ENCODE measurements at places on chromosomes 3 and 15.

GRCh38 chr3:177262396-177262795, 65.1 kb upstream of the TBL1XR1 start:
- no peak for DNase-seq

DNA sequence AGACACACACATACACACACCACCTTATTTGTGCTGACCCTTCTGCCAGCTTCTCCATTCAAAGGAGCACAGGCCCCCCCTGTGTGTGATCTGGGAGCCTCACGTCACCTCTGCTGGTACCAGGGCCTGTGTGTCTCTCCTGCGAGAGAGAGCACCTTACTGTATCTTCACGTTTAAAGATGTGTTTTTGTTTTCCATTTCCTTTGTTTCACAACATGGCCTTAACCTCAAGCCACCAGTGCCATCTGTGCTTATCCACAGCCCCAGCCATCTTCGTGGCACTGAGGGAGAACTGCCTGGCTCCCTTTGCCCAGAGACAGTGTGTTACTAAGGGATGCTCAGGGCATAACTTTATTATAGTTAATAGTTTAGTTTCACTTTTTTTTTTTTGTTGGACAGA, 52.3 kb downstream of the ABHD2 start:
- DNase-seq: no peak

DNA sequence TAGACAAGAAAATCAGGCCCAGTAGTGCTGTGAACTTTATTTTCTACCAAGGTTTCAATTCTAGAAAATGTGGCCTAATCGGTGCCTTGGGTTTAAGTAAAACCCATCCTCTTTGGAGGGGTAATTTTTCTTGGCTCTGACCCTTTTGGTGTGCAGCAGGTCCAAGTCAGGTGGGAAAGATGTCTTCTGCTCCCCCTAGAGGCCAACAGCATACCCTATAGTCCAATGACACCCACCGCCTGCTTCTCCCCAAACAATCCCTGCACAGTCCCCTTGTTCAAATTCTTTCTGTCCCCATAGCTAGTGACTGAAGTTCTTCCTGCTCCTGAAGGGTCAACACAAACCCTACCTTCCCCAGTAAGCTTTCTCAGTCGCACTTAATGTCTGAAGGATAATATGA, 261.8 kb upstream of the GOLGA6L4 start:
- DNase-seq: no peak

DNA sequence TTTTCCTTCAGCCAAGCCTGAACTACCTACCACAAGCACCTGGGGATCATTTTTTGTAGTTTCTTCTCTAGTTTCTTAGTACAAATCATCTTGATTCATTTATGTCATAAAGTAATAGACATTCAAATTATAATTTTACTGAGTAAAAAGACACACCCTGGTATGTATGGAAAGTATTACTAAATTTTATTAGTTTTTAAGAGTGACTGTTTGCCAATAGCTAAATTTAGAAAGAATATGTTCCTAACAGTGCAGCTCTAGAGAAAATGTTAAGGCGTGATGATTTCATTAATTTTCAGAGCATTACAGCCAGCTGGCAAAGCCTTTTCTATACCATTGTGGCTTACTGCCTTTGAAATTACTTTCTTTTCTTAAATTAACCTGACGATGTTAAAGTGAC, 612.0 kb upstream of the KCNMB2 start:
- no peak for DNase-seq

- no peak for DNase-seq
Measured at GRCh38 chr3:35946121-35946853, 307.0 kb downstream of the ARPP21 start.

DNA sequence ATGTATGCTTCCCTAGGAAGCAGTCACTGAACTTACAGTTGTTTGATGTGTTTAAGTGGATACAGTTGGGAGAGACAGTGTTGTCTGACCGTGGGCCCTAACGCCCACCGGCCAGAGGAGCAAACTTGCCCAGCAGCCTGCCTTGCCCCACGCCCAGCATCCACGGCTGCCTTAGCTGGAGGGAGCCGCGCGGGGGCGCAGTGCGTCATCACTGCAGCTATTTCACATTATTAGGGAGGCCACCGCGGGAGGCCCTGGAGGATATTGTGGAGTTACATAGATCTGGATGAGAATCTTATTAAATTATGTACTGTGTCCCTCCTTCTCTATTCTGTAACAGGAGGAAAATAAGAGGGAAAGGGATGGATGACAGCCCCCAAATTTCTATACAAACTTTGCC, 267.2 kb downstream of the GABRG3 start:
- no peak for DNase-seq

GRCh38 chr15:33912326-33912725, 56.0 kb upstream of the CHRM5 start:
- DNase-seq: no peak

DNA sequence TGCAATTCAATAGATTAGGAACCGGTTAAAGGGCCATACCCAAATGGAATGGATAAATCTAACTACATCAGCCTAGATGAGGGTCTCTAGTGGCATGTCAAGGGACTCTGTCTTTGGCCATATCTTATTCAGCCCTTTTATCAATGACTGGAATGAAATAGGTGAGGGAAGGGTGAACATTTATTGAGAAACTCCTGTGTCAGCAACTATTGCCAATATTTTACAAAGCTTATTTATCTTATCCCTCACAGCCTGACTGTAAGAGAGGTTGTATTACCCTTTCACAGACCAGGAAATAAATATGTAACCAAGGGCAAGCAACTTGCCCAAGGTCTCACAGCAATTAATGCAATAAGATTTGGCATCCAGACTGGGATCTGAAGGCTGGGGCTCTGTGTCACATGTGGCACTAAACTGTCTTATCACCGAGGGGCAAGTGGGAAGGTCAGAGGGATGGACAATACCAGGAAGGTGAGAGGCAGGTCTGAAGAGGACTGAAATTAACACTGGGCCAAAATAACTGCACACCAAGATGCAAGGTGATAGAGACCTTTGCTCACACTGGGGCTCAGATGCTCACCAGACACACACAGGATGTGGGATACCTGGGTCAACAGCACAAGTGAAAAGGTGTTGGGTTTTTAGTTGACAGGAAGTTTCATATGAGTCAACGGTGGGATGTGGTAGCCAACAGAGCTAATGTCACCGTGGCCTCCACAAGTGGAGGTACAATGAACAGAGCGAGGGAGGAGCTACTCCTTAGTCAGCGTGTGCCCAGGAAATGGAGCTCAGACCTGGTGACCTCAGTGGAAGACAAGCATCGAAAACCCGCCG, 261.3 kb downstream of the RPLP1 start:
- DNase-seq: no peak

DNA sequence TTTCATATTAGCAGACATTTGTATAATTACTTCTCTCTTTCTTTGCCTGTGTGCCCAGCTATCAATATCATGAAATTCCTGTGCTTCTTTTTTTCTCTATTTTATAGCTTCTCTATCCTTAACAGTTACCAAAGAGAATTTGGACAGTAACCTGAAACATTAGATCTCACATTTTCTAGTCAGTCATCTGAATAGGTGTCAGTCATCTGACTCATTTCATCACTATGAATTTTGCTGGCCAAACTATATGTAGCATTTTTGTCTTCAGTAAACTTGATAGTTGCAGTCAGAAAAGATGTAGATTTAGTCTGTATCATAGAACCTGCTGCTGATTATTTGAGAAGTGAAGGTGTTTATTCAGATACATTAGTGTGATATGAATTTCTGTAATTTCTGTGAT, 52.6 kb downstream of the HMG20A start:
- no peak for DNase-seq

DNA sequence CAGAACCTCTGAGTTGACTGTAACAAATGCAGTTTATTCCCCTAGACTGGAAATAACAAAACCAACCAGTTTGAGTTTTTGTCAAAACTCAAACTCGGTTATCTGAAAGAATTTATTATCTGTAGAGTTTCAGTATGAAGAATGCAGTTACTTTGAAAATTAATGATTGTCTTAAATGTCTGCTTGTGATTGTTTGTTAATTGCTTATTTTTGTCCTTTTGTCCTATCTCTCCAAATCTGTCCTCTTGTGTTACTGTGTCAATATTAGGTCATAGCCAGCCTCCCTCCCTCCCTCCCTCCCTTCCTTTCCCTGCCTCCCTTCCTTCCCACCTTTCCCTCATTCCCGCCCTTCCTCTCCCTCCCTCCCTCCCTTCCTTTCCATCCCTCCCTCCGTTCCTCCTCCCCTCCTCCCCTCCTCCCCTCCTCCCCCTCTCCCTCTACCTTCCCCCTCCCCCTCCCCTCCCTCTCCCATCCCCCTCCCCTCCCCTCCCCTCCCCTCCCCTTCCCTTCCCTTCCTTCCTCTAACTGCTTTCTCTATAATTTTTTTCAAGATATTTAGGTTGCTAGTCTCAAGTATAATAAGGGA, 153.5 kb downstream of the FNDC3B start:
- DNase-seq: no peak

GRCh38 chr15:57334257-57334656, 42.0 kb upstream of the CGNL1 start:
- no peak for DNase-seq

DNA sequence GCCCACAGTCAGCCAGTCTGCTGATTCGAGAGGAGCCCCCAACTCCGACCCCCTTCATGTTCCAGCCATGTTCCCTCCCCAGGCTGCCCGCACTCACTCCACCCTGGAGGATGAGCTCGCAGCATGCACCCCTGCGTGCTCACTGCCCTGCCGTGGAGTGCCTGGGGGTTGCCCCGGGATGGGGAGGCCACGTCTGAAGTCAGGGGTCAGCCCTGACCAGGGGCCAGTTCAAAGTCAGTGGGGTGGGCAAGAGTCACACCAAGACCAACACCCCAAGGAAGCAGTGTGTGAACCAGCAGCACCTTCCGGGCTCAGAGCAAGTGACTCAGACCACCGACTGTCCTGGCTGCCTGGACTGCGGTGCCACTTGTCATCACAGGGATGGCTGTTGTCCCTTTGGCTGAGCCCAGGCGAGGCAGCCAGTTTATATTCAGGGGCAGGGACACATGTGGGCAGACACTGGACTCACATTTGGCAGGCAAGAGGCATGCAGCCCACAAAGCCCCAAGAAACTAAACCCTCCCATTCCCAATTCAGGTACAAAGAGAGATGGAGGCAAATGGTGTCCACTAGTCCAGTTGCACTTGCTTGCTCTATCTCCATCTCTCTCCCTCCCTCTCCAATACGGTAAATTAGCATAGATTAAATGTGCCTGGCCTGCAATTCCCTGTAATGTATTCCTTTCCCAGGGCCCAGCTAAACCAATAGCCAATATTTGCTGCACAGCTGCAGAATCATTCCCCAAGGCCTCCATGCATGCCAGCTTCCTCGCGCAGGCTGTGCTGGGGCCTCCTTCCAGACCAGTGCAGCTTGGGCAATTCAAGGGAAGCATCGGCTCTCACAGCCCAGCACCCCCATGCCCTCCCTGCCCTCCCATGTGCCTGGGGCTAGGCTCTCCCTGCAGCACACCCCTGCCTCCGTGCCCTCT, 135.7 kb upstream of the IQSEC1 start:
- no peak for DNase-seq

- no peak for DNase-seq
Measured at GRCh38 chr3:98657457-98657856, 64.0 kb upstream of the CPOX start.

DNA sequence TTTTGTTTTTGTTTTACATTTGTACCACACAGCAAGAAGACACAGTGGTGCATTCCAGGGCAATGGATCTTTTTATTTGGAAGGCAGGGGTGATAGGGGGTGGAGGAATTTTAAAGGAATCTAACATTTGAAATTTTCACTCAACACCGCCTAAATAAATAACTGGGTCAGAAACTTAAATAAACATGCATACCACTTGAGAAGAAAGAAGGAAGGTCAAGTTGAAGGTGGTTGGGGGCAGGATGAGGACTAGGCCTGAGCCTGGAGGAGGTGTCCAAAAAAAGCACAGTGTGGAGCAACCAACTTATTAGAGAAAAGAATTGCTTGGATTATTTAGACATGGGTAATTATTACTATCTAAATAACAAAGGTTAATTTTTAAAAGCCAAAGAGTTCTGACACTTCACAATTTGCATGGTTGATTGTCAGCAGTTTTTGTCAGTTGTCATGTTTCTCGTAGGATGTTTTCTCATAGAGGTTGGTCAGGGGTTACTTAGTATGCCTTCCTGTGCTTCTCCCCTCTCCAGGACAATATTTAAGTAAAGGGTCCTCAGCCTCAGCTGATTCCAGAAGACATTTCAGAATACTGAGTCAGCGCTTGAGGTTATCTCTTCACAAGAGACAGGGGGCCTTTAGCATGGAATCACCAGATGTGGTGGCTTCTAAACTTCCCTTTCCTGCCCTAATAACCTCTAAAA, 173.7 kb upstream of the SLC2A2 start:
- DNase-seq: no peak

DNA sequence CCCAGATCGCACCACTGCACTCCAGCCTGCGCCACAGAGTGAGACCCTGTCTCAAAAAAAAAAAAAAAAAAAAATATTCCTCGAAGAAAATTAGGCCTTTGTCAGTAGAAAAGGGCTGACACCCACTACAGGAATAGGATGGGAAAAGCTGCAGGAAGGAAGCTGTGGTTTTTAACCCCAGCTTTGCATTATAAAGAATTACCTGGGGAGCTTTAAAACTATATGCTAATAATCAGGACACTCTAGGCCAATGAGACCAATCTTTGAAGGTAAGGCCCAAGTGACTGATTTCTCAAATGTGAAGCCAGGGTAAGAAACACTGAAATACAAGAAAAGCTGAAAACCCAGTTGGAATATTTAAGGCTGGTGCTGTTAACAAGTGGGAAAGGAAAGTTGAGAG, 74.3 kb downstream of the RBPMS2 start:
- DNase-seq: no peak

DNA sequence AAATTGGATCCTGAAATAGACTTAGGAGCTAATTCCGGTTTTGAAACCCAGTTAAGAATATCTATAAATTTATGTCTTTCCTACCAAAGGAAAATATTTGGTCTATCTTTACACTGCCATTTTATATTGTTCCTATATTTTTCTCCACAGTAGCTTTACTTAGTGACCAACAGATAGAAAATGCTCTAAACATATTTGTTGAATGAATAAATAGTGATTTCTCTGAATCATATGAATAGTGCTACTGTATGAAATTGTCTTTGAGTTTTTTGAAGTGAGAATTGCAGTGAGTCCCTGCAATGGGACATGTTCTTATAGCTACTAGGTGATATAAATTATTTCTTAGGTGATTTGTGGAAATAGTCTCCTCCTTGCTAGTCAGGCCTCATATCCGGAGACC, 18.5 kb upstream of the EID1 start:
- DNase-seq: no peak

GRCh38 chr15:59999612-60000112, 4.4 kb upstream of the FOXB1 start:
- no peak for DNase-seq

GRCh38 chr3:60207905-60208304, 1043.3 kb downstream of the FHIT start:
- no peak for DNase-seq

DNA sequence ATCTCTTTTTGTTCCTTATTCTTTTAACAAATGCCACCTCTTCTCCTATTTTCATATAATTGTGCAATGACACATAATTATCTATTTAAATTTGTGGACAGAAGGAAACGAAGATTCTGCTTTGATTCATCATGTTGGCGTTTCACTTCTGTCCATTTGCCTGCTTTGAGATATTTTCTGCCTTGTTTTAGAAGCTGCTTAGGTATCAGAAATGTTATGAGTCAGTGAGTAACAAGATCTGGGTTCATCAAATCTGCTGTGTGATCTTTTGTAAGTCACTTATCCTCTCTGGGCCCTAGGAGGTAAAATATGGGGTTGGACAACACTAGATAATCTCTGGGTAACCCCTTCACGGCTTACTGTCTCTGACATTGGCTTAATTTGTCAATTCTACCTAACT, 7.3 kb upstream of the MINDY4B start:
- DNase-seq: no peak

GRCh38 chr3:101858464-101859030, 9.2 kb downstream of the NFKBIZ start:
- DNase-seq: no peak

GRCh38 chr3:142251951-142252350, 26.6 kb upstream of the GK5 start:
- DNase-seq: no peak
